DMS79 treated with DMSO at 0.1 percent for 48 hours (cell line): ENCODE measurements at places on chromosomes 16 and 17.

GRCh38 chr17:63675607-63676546, 24.0 kb downstream of the LIMD2 start:
- peak; percentile 27 for DNase-seq

GRCh38 chr16:78689536-78689935, 590.1 kb downstream of the WWOX start:
- DNase-seq: no peak

DNA sequence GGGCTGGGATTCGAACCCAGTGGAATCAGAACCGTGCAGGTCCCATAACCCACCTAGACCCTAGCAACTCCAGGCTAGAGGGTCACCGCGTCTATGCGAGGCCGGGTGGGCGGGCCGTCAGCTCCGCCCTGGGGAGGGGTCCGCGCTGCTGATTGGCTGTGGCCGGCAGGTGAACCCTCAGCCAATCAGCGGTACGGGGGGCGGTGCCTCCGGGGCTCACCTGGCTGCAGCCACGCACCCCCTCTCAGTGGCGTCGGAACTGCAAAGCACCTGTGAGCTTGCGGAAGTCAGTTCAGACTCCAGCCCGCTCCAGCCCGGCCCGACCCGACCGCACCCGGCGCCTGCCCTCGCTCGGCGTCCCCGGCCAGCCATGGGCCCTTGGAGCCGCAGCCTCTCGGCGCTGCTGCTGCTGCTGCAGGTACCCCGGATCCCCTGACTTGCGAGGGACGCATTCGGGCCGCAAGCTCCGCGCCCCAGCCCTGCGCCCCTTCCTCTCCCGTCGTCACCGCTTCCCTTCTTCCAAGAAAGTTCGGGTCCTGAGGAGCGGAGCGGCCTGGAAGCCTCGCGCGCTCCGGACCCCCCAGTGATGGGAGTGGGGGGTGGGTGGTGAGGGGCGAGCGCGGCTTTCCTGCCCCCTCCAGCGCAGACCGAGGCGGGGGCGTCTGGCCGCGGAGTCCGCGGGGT, at the start of gene CDH1:
CDH1 (plus strand) TSS at position 247 of the 684 bp plus-strand sequence; CDS start at position 371, 124 bp downstream.
- peak; percentile 87 for DNase-seq

DNA sequence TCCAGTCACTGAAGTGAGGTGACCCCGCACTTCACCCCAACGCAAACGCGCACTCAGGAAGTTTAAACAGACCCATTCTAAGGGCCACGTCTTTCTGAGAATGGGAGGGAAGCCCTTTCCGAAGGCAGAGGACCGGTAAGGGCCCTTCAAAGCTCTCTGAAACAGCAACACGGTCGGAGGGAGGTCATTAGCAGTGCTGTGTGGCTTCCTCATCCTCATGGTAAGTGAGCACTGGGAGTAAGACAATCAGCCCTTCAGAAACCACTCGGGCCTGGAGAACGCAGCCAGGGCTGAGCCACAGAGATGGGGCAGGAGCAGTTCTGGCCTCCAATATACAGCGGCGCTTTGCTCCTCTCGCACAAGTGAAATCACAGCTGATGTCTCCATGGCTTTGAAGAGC, 23.7 kb downstream of the SRL start:
- peak; percentile 97 for DNase-seq

- DNase-seq: peak; percentile 4
Measured at GRCh38 chr16:30786115-30786935, 680 bp downstream of the ZNF629 start.

GRCh38 chr16:17459903-17460521, 10.7 kb downstream of the XYLT1 start:
- DNase-seq: no peak

DNA sequence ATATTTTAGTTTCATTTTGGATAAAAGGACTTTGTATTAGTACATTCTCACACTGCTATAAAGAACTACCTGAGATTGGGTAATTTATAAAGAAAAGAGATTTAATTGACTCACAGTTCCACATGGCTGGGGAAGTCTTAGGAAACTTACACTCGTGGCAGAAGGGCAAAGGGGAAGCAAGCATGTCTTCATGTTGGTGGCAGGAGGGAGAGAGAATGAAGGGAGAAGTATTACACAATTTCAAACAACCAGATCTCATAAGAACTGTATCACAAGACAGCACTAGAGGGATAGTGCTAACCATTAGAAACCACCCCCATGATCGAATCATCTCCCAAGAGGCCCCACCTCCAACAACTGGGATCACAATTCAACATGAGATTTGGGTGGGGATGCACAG, 142.9 kb downstream of the USP31 start:
- DNase-seq: no peak

- DNase-seq: no peak
Measured at GRCh38 chr17:60832151-60832585, 154.5 kb downstream of the BCAS3 start.
